ENCODE measurements at places on chromosomes 5 and 9. TPM values are rescaled to one million over a fixed set of nuclear protein-coding genes. Genes with fewer than 3 reads are reported as not detected.

MSX2 gene
- total RNA-seq, result 2.4 TPM

PCDHGB7 gene
- total RNA-seq, result 14.8 TPM

SHC3 gene
- total RNA-seq, result 0.63 TPM

DAB2 gene
- total RNA-seq, result 211 TPM

SPATA31E1 gene
- total RNA-seq, result not detected

DNA sequence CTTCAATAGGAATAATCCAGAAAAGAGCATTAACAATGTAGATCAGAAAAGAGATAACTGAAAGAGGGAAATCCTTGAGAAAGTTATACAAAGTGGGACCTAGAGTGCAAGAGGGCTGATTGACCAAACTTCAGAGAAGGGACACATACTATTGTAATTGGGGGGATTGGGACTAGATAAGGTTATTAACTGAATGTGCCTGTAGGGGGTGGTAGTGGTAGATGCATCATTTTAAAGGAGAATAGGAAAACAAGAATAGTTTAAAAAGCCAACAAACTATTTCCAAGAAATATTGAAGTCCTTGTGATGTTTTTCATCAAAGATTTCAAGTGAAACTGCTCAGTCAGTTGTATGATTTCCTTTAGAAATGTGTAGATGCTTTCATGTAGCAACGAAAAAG lies 468.5 kb downstream of the TAF11L14 start:
- H3K36me3 ChIP-seq, result no peaks in the 10 kb centered on the region
- H3K4me1 ChIP-seq, result no peaks in the 10 kb centered on the region
- DNase-seq, result no peak
- H3K4me3 ChIP-seq, result no peak overlapping the region
- no peaks in the 10 kb centered on the region for H3K27me3 ChIP-seq

SOX30 gene
- total RNA-seq, result not detected

DNA sequence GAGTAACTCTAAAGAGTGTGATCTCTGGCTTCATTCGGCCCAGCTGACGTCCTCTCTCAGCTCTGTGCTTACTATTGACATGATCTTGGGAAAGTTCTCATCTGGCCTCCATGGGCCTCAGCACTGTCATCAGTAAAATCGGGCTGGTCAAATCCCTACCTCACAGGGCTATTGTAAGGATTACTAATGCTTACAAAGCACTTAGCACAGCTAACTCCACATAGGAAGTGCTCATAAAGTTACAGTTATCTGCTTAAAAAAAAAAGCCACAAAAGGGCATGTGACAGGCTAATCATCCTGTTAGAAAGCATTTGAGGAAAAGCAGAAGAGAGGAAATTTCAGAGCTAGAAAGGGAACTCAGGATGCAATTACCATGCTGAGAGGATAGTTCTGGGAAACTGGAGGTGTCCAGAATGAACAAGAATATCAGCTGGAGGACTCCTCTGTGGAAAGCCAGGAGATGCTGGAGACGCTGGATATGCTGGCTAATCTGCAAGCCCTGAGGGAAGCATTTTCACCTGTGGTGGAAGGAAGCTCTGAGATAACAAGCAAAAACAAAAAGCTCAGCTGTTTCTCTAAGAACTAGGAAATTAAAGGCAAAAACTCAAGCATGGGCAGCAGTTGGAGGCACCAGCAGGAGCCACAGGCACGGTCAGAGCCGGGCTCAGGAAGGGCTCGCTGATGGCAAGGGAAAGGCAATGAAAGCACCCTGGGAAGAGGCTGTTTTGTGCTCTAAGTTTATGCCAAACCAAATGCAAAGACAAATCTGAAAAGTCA lies 4.4 kb upstream of the BHMT start:
- H3K4me1 ChIP-seq, result no peaks in the 10 kb centered on the region
- peak; percentile 47 for DNase-seq
- H3K4me3 ChIP-seq, result no peak overlapping the region
- no peaks in the 10 kb centered on the region for H3K36me3 ChIP-seq

MAMDC4 gene
- 1.1 TPM for total RNA-seq

DNA sequence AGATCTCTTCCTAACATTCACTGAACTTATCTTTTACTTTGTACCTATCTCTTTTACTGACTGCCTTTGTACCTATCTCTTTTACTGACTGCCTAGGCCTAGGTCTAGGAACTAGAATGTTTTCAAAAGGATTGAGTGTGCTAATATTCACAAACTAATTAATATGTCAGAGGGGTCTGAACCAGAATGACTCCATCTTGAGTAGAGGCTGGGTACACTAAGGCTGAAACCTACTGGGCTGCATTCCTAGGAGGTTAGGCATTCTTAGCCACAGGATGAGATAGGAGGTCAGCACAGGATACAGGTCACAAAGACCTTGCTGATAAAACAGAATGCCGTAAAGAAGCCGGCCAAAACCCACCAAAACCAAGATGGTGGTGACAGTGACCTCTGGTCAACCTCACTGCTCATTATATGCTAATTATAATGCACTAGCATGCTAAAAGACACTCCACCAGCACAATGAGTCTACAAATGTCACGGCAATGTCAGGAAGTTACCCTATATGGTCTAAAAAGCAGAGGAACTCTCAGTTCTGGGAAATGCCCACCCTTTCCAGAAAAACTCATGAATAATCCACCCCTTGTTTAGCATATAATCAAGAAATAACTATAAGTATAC lies 2.5 kb upstream of the RHOBTB3 start:
- H3K27ac ChIP-seq, result peak overlapping the region; percentile 87
- H3K4me1 ChIP-seq, result peaks cover 68% of the 10 kb centered on the region
- peak; percentile 19 for DNase-seq
- no peaks in the 10 kb centered on the region for H3K36me3 ChIP-seq
- H3K4me3 ChIP-seq, result no peak overlapping the region
- no peaks in the 10 kb centered on the region for H3K27me3 ChIP-seq

DNA sequence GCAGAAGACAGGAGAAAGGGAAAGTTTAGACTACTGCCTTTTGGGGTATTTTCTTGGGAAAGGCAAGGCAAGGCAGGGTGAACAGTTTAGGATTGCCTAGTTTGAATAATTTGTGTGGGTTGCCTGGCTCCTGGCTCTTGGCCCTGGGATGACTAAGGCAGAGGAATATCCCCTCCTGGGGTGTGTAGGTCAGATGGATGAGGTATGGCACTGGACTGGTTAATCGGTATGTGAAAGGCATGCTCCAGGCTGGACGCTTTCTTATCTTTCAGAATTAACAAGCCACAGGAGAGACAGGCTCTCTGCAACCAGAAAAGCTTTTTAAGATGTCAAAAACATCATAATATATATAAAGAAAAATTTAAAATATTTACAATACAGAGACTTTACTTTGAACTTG lies 58.6 kb downstream of the STARD4 start:
- DNase-seq, result peak; percentile 61
- H3K4me3 ChIP-seq, result peak overlapping the region; percentile 39
- peaks cover 24% of the 10 kb centered on the region for H3K4me1 ChIP-seq
- peak overlapping the region; percentile 67 for H3K27ac ChIP-seq

GRCh38 chr9:128747241-128747640 lies 23.3 kb upstream of the ZDHHC12 start:
- no peak for DNase-seq
- no peaks in the 10 kb centered on the region for H3K4me1 ChIP-seq
- no peaks in the 10 kb centered on the region for H3K36me3 ChIP-seq
- H3K4me3 ChIP-seq, result no peak overlapping the region
- H3K27ac ChIP-seq, result no peak overlapping the region

DNA sequence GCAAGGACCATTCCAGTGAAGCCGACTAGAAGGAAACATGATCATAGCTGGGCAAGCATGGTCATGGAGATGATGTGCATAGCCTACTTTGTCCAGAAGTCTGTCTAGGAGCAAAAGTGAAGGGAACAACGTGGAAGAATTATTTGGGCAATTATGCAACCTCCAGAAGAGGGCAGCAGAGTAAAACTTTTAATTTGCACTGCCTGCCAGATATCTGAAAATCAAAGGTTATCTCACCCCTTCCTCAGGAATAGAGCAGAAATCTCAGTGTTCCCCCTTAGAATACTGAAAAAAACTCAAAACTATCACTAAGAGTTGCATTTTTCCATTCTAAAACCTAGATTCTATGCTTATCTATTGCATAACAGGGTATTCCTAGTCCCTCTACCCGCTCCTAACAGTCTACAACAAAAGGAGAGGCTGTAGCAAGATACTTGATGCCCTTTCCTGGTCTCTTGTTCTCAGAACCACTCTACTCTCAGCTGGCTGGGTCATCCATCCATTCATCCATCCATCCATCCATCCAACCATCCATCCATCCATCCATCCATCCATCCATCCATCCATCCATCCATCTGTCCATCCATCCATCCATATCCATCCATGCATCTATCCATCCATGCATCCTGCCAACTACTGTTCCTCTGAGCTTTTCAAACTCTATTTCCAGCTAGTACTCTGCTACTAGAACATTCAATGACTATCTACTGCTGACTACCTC lies 8.4 kb upstream of the SETD9 start:
- no peaks in the 10 kb centered on the region for H3K27me3 ChIP-seq
- peak; percentile 64 for DNase-seq
- H3K4me3 ChIP-seq, result peak overlapping the region; percentile 52
- H3K4me1 ChIP-seq, result peaks cover 4% of the 10 kb centered on the region
- H3K27ac ChIP-seq, result no peak overlapping the region

PCDHA1 gene
- not detected for total RNA-seq

DNA sequence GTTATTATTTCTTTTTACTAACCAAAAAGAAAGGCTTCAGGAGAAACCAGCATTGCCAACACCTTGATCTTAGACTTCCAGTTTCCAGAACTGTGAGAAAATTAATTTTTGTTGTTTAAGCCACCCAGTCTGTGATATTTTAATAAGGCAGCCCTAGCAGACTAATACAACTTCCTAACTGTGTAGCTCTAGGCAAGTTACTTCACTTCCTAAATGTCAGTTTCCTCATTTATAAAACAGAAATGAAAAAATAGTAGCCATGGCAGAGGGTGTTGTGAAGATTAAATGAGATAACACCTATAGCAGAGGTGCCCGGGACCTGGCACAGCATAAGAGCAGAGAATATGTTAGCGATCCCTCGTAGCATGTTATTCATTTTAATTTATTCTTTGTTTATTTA lies 66.6 kb upstream of the HAND1 start:
- no peak overlapping the region for H3K27ac ChIP-seq
- H3K36me3 ChIP-seq, result no peaks in the 10 kb centered on the region
- no peaks in the 10 kb centered on the region for H3K4me1 ChIP-seq
- peaks cover 63% of the 10 kb centered on the region for H3K27me3 ChIP-seq
- H3K4me3 ChIP-seq, result no peak overlapping the region
- DNase-seq, result no peak

GRCh38 chr5:39256477-39257235 lies 37.3 kb upstream of the FYB1 start:
- no peaks in the 10 kb centered on the region for H3K36me3 ChIP-seq
- no peaks in the 10 kb centered on the region for H3K27me3 ChIP-seq
- peak overlapping the region; percentile 68 for H3K4me3 ChIP-seq
- DNase-seq, result peak; percentile 89
- peak overlapping the region; percentile 56 for H3K27ac ChIP-seq
- H3K4me1 ChIP-seq, result peaks cover 18% of the 10 kb centered on the region

DNA sequence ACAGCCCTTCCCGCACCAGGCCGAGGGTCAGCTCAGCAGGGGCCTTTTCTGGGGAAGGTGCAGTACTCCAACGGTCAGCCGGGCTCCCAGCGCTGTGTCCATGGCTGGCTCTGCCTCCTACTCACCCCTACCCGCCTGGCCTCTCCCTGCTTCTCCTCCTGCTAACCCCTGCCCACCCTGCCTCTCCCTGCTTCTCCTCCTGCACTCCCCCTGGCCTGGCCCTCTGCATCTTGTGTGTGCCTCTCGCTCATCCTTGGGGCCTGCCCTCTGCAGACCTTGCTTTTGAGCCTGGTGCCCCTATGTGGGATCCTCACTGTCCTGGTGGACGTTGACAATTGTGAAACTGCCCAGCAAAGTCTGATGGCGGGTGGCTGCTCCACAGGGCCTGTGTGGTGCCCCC lies 274.6 kb upstream of the IRX2 start:
- no peak overlapping the region for H3K27ac ChIP-seq
- H3K4me1 ChIP-seq, result no peaks in the 10 kb centered on the region
- H3K27me3 ChIP-seq, result no peaks in the 10 kb centered on the region

NRARP gene
- 0.32 TPM for total RNA-seq

PCDHGC5 gene
- total RNA-seq, result 2.2 TPM

TEX48 gene
- total RNA-seq, result not detected

- H3K36me3 ChIP-seq, result no peaks in the 10 kb centered on the region
- H3K4me3 ChIP-seq, result no peak overlapping the region
- H3K27me3 ChIP-seq, result no peaks in the 10 kb centered on the region
- H3K27ac ChIP-seq, result no peak overlapping the region
- 0 out of 2 replicates have a peak, but pooled peaks cover 8% of the 10 kb centered on the region for H3K4me1 ChIP-seq
These were observed 213.7 kb downstream of the DCP2 start for GRCh38 chr5:113190347-113190746.

DNA sequence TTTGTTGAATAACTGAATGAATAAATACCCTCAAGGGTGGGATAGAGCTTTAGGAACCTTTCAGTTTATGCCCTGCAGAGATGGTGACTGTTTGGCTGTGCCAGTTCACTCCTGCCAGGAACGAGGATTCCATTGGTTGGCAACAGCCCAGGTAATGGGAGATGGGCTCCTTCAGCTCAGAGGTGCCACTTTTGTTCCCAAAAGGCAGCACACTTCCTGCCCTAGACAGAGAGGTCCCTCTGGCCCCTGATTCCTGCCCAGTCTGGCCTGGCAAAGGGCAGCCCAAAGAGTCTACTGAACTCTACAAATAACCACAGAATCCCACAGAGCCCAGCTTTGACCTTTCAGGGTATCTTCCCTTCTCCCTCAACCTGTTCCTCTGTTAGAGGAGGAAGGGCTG lies 1.6 kb downstream of the C9orf152 start:
- H3K36me3 ChIP-seq, result no peaks in the 10 kb centered on the region
- H3K4me1 ChIP-seq, result no peaks in the 10 kb centered on the region
- no peak overlapping the region for H3K27ac ChIP-seq
- no peak overlapping the region for H3K4me3 ChIP-seq
- DNase-seq, result no peak

DNA sequence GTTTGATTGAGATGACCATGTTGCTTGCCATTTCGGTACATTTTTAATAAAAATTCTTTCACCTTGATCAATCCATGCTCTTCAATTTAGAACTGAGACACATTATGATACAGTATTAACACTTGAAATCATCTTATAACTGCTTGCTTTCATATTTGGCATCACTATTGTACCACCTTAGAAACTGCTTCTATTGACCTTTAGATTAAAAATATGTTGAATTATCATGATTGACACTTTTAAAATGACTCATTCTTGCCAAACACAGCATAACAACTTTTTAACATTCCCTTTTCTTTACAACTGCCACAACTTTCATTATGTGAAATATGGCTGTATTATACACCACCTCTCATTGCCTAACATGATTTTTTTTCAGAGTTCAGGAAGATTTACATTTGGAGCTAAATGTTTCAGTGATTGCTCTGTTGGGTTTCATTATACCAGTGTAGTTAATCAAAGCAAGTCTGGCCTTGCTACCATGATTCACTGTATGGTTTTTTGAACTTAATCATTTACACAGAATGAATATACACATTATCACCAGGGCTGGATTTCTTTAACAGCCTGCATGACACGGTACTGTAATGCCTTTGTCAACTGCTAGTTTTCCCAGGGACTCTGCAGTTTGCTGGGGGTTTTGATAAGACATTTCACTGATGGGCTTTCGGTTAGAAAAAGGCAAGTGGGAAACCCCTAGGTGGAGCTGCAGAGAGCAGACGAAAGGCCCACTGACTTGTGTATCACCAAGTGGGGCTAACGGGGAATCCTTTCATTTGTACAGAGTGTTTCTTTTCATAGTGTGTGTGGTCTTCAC lies 93.6 kb upstream of the TLE4 start:
- DNase-seq, result peak; percentile 24
- no peaks in the 10 kb centered on the region for H3K27me3 ChIP-seq
- H3K4me3 ChIP-seq, result no peak overlapping the region
- no peaks in the 10 kb centered on the region for H3K4me1 ChIP-seq
- H3K27ac ChIP-seq, result no peak overlapping the region
- H3K36me3 ChIP-seq, result no peaks in the 10 kb centered on the region

GRCh38 chr5:31987985-31988710 lies 186.0 kb downstream of the GOLPH3 start:
- peaks cover 43% of the 10 kb centered on the region for H3K4me1 ChIP-seq
- DNase-seq, result peak; percentile 96
- H3K27ac ChIP-seq, result no peak overlapping the region
- no peaks in the 10 kb centered on the region for H3K27me3 ChIP-seq

Data from GM23248 (cell line).